ENCODE measurements at places on chromosomes 12 and 14.
A peak's percentile ranks its signal among the peaks of the same experiment; 100 is the strongest.

DNA sequence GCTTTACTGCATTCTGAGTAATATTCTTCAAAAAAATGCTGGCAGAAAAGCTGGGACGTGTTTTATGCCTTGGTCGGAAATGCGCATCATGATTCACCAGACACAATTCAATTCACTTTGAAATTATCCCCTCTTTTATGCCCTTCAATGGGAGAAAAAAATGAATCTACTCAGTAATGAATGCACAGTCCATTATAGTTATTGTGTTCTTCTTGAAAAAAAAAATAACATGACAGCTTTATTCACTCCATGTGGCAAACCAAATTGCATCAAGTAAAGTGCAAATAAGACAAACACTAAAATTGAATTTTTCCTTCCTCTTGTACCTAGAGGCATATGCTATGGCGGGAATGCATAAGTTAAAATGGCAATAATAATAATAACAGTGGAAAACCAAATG lies 159.4 kb upstream of the IFNG-AS1 start:
- DNase-seq, result no peak

- no peak for DNase-seq
Measured at GRCh38 chr12:47276253-47276620, 196.5 kb upstream of the AMIGO2 start.

DNA sequence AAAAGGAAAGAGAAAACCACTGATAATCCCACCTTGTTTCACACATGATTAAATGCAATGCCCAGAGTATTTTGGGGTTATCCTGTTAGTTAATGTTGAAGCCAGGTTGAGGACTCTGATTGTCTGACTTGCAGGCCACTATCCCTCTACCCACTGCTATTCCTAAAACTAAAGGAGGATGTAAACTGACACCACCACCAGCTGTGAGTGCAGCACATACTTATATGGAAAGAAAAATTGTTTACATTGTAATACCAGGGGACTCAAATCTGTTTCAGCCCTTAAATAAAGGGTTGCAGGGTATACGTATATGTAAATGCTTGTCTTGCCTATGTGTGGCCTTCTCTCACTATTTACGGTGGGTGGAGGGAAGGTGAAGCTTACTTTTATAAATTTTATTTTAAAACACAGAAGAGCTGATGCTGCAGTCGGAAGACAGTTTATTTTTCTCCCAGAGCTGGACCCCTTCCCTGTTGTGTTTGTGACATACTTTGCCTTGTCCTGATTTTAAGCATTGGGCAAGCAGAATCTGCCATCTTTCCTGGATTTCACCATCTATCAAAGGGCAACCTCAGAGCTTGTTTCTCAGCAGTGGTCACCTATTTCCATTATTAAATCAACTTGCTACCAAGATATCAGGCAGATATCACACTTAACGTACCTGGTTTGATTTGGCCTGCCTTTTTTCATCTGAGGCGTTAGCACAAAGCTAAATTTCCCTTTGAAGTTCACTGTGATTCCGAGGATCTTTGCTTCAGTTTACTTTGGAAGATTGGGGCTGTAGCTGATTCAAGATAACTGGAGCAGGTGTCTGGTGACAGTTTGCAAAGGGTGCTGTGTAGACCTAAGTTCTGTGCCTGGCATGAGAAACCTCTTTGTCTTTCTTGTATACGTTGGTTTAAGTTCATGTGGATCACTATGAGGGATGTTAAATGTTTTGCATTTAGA lies 25.2 kb downstream of the DAAM1 start:
- DNase-seq, result peak; percentile 48

DNA sequence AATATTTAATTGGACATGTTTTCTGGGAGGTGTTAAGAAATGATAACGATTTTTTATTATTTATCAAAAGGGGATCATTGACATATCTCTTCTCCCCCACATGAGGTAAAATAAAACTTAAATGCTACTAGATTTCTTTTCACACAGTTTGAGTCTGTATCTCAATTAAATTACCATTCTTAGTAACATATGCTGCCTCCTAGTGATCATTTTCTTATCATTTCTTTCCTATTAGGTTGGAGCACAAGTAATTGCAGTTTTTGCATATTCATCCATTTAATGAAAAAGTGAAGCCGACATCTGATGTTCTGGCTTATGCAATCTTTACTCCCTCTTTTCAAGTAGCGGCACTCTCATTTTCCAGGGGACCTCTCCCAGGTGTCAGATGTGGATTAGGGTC lies 24.9 kb downstream of the PUS7L start:
- no peak for DNase-seq

DNA sequence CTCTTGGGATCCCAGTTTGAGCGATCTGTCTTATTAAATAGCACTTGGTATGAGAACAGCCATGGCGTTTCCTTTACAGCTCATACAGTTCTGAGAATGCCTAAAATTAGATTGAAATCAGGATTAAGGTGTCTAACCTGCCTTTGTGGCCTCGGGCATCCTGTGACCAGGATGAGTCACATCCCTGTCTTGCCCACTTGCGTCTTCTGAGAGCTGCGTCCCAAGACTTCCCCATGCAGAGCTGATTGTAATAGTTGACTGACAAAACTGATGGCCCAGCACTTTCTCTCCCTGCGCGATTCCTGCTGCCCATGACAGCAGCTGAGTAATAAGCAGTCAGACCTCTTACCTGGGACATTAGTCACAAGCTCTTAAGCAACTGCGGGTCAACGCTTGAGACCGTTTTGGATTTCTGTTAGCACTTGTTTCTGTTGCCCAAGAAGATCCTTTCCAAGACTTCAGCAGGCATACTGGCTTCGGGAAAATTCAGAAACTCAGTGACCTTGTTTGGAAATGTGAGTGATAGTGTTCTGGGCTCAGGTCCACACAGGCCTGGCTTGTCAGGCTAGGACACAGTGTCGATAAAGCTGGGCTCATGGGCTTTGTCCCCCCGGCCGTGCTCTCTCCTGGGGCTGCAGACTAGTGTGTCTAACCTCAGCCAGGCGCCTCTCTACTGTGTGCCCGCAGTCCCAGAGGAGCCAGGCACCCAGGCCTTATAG lies 169.9 kb upstream of the HIF1A start:
- peak; percentile 91 for DNase-seq

Measured in iris pigment epithelial cell (primary cell).